ENCODE measurements at places on chromosomes 13 and 19.

DNA sequence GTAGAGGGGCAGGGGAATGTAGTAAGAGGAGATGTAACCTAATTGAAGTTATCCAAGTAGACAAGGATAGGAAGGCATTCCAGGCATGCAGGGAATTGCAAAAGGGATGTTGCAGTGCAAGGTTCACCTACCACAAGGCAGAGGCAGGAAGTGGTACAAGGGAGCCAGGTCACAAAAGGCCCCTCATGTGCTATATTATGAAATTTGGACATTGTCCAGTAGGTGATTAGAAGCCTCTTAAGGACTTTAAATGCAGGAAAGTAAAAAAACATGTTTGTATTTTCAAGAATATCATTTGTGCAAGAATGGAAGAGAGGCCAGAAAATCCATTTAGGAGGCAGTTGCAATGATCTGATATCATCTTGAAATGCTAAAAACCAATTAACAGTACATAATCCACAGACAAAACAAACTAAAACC lies 111.4 kb downstream of the FRY start:
- no peak for DNase-seq

DNA sequence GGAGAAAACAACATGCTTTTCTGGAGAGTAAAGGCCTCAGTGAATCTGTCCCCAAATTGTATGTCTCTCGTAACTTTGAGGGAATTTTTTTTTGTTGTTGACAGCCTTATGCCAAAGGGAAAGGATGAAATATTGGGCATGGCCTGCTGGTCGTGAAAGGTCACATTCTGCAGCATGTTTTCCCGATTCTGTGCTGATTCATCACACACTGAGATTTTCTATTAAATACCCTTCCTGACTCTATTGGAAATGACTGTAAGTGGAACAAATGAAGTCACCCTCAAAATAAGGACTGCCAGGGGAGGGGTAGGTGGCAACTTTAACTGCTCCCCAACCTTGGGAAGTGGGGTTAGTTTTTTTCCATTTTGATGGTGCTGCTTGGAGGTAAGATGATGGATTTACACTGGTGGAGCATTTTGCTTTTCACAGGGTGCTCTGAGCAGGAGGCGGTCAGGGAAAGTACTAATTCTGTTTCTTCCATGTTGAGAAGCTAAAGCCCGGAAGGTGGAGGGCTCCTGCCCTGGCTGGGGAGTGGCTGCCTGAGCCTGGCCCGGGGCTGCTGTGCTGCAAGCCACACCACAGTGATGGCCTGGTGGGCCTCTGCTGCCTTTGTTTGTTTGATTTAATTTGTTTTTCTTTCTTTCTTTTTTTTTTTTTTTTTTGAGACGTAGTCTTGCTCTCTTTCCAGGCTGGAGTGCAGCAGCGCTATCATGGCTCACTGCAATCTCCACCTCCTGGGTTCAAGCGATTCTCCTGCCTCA lies 116.8 kb upstream of the SPATA13 start:
- DNase-seq = no peak

DNA sequence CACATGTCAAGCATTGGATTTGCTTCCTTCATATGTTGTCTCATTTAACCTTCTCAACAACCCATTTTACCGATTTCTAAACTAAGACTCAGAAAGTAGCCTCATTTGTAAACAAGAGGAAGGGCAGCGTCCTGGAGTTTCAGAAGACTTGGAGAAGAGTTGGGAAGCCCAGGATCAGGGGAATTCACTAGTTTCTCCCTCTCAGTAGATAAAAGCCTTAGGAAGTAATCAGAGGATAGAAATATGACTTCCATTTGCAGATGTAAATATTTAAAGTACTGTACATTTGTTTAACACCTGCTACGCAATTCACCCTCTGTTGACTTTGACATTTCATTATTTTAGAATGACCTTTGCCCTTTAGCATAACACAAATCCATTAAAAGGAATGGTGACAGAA lies 216.4 kb downstream of the DCT start:
- DNase-seq = no peak

GRCh38 chr13:98236197-98236596 lies 59.1 kb upstream of the RNF113B start:
- DNase-seq = no peak

DNA sequence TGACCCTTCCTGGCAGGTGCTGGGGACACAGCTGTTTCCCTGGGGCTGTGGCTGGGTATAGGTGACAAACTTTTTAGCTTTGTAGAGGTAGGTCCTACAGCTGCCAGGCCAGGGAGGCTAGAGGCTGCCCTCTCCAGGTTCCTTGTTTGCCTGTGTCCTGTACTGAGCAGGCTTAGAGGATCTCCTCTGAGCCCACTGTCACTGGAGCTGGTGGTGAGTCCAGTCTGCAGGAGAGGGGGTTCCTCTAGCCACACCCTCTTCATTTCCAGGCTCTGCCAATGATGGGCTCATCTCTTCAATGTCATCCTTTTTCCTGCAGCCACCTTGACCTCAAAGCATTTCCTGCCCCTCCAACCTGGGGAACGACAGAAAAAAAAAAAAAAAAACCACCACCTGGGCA lies 12.6 kb upstream of the RAB11B start:
- DNase-seq = no peak

GRCh38 chr13:108409730-108410129 lies 140.2 kb downstream of the TNFSF13B start:
- no peak for DNase-seq

- no peak for DNase-seq
These were observed 33.6 kb downstream of the GJA3 start for GRCh38 chr13:20127262-20127561.

GRCh38 chr13:19157461-19157860 lies 24.2 kb downstream of the TUBA3C start:
- DNase-seq = no peak

GRCh38 chr13:33197541-33197971 lies 88.0 kb downstream of the STARD13 start:
- DNase-seq = no peak

DNA sequence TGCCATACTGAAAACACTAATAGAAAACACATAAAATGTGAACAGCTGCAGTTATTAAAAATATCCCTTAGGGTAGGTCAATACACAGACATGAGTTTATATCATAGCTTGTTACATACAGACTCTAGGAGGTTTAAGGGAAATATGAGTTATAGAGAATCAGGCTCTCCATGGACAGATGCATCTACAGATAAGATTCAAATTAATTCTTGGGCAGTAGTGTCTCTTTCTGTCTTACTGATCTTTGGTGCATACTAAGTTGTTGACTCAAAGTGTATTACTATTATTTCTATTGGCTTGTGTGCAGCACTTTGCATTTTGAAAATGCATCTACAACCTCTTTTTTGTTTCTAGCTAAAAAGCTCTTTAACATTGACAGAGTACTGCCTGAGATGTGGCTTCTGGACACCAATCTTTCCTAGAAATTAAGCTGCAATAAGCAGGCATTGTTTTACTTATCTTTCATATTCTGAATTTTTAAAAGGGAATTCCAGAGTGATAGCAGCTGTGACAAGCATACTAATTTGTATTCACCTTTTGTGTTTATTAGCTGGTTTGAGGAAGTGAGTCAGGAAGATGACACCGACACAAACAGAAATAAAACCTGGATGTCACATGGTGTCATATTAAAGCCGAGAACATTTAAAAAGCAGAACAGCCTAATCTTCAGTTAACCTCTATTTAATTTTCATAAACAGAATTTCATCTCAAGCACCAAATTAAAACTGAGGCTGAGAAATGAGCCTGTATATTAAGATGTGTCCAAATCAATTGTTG lies 399.0 kb downstream of the PCDH9 start:
- no peak for DNase-seq

DNA sequence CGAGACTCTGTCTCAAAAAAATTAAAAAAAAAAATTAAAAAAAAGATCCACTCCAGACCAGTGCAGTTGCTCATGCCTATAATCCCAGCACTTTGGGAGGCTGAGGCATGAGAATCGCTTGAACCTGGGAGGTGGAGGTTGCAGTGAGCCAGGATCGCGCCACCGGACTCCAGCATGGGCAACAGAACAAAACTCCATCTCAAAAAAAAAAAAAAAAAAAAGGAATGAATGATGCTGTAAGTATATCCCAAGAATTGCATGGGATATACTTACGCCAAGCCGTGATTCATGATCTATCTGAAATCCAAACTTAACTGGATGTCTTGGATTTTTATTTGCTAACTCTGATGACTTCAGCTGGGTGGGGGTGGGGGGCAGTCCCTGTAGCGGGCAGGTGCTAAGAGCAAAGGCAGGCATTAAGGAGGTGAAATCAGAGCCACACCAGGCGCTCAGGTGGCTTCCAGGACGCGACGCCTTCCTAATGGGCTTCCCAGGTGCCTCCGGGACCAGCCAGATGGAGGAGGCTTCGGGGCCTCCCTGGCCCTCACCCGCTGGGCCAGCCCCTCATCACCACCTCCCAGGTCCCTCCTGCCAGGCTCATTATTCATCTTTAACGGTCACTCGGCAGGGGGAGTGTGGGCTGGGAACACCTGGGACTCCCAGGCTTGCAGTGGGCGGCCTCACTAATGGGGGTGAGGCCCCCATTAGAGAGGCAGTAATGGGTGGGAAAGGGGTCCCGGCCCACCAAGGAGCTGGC lies 11.4 kb upstream of the FUT5 start:
- DNase-seq = no peak

DNA sequence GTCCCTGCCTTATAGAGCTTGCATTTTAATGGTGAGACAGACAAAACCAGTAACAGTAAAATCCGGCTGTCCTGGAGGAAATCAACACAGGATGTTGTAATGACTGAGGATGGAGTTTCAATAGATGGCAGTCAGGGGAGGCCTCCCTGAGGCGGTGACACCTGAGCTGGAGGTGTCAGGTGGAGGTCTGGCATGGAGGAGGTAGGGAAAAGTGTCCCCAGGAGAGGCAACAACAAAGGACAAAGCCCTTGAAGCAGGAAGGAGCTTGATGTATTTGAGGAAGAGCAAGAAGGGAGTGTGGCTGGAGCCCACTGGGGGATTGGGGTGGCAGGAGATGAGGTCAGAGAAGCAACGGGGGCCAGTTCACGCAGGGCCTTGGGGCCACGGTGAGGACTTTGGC lies 7.8 kb downstream of the GRIN2D start:
- no peak for DNase-seq

GRCh38 chr13:77745784-77746183 lies 48.3 kb downstream of the SLAIN1 start:
- DNase-seq = no peak

DNA sequence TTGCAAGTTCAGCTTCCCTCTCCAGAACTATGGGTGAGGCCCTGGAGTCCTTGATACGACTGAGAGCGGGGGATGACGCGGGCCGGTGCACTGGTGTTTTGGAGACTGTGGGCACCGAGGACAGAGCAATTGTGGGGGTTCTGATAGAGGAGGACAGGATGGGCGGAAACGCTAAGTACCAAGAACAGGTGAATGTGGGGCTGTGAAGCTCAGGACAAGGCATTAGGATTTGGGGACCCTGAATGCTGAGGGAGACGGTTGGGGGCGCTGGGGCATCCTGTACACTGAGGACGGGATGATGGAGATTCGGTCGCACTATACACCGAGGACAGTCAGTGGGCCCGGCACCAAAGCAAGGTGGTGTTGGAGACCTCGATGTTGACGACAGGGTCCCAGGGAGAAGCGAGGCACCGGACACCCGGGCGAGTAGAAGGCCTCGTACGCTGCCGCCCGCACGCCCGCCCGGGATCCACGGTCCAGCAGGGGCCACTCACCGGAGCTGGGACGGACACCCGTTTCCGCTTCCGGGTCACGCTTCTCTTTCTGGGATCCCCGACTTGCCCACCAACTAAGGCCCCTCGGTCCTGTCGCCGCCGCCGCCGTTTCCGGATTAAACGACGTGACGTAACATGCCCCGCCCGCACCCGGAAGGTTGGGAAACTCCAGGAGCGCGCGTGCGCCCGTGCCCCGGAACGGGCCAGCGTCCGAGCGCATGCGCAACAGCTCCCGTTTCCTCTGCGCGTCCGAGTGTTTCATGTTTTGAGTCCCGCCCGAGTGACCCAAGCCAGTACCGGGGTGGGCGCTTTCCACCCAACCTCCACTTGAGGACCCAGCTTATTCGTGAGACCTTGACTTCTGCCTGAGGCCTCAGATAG lies at the start of gene CHMP2A:
Gene CHMP2A (minus strand): TSS at position 612 of the 875 bp plus-strand sequence. CDS start 893 bp downstream, outside the sequence.
- peak; percentile 98 for DNase-seq

DNA sequence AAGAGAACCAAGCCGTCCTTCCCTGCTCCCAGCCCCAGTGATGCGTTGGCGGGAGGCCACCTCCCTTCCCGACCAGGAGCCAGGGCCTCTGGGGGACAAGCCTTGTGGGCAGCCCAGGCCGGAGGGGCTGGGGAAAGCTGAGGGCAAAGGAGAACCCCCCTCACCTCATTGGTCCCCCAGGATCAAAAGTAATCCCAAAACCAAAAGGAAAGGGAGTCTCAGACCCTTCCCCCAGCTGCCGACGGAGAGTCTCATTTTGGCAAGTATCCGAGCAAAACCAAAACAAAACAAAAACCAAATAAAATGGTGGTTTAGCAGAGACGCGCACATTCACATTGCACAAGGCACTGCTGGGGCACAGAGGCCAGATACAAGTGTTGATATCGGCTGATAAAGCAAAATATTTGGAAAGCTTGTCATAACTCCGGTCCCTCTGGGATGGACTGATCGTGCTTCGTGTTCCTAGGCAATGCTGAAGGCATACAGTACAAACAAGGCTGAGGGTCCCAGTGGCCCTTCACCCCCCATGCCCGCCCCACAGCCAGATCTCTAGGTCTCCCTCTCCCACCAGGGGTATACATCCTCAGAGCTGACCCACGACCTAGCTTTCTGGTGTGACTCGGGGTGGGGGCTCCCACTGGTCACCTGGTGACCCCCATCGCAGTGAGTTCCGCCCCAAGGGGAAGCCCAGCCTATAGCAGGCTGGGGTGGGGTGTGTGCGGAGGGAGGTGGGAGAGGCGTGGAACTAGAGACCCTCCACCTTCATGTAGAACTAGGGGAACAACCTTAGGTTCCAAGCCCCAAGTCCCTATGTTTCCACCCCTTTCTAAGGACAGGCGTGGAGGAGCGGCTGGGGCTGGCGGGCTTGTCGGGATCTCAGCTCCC lies 2.1 kb downstream of the CEBPA start:
- DNase-seq = no peak

GRCh38 chr19:6754136-6754535 lies 13.1 kb downstream of the SH2D3A start:
- no peak for DNase-seq

GRCh38 chr19:50817941-50818858 lies 5.4 kb downstream of the KLK1 start:
- peak; percentile 54 for DNase-seq

DNA sequence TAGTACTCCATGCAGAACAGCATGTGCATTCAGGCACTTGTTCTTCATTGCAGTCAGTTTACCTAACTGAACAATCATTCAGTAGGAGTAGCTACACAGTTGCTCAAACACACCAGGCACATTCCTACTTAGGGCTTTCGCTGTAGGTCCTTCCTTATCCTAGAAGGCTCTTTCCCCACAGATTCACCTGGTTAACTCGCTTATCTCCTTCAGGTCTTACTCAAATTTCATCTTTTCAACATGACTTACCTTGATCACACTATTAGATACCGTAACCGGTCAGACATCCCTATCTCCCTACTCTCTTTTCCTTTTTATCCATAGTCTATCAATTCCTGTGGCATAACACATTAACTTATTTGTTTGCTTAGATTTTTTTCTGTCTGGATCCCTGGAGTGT lies 14.6 kb downstream of the EDNRB start:
- DNase-seq = no peak
